ENCODE measurements at places on chromosomes 1 and 21. TPM values are rescaled to one million over a fixed set of nuclear protein-coding genes. Genes with fewer than 3 reads are reported as not detected.

GRCh38 chr1:68644504-68644903 lies 147.6 kb upstream of the DEPDC1 start:
- H3K27me3 ChIP-seq: no peaks in the 10 kb centered on the region
- no peaks in the 10 kb centered on the region for H3K36me3 ChIP-seq
- no peak overlapping the region for H3K4me3 ChIP-seq
- DNase-seq: no peak

- no peaks in the 10 kb centered on the region for H3K4me1 ChIP-seq
- no peak overlapping the region for H3K27ac ChIP-seq
Measured at GRCh38 chr1:62180639-62181038, 14.0 kb upstream of the L1TD1 start.

DNA sequence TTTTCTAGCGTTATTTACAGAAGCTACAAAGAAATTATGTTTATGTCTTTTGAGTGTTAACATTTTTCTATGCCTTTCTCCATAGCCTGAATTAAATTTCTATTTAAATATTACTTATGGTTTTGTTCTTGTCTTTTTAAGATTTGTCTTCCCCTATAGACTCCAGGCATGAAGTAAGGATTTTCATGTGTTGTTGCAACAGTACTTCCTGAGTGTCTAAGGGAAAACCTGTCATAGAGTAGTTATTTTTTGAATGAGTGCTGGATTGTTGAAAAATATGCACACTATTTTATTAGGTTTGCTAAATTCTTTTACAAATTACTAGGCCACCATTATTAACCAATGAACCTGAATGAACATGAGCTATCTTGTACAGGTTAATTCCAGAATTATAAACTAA lies 27.1 kb downstream of the SAMSN1 start:
- no peak overlapping the region for H3K27ac ChIP-seq
- DNase-seq: no peak

C1orf21 gene
- 49.4 TPM for total RNA-seq

DNA sequence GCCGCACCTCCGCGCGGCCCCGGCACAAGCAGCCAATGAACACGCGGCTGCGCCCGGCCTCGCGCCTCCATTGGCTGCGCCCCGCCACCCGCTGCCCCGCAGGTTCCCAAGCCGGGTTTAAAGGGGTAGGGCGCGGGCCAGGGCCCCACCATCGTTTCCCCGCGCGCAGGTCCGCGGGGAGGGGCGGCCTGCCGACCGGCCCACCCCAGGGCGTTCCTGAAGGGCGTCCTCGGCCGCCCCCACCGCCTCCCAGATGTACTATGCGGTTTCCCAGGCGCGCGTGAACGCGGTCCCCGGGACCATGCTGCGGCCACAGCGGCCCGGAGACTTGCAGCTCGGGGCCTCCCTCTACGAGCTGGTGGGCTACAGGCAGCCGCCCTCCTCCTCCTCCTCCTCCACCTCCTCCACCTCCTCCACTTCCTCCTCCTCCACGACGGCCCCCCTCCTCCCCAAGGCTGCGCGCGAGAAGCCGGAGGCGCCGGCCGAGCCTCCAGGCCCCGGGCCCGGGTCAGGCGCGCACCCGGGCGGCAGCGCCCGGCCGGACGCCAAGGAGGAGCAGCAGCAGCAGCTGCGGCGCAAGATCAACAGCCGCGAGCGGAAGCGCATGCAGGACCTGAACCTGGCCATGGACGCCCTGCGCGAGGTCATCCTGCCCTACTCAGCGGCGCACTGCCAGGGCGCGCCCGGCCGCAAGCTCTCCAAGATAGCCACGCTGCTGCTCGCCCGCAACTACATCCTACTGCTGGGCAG lies at the start of gene OLIG1:
OLIG1 (plus strand) TSS at position 148 of the 750 bp plus-strand sequence; CDS start at position 254, 106 bp downstream.
- H3K27me3 ChIP-seq: no peaks in the 10 kb centered on the region
- peaks cover 28% of the 10 kb centered on the region for H3K4me1 ChIP-seq
- no peaks in the 10 kb centered on the region for H3K36me3 ChIP-seq
- no peak for DNase-seq
- peak within 1 kb of the TSS; percentile 44 for H3K4me3 ChIP-seq

GRCh38 chr1:26848941-26849774 lies 13.8 kb upstream of the SFN start:
- peak overlapping the region; percentile 69 for H3K27ac ChIP-seq
- no peak for DNase-seq
- peaks cover 27% of the 10 kb centered on the region for H3K4me1 ChIP-seq
- no peaks in the 10 kb centered on the region for H3K27me3 ChIP-seq

DNA sequence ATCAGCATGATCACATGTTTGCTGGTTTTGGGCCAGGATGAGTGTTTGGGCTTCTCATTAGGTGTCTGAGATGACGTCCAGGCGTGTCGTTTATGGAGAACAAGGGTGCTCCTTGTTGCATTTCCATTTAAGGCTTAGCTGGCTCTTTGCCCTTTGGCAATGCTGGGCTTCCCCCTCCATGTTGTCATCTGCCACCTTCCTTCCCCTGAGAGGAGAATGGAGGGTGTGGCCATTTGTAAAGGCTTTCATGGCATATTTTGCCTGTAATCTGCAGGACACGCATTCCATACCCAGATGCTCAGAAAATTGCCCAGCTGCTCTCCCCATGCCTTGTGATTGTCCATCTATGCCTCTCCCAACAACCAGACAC lies 27.7 kb downstream of the PKP1 start:
- H3K27me3 ChIP-seq: no peaks in the 10 kb centered on the region
- no peak overlapping the region for H3K4me3 ChIP-seq
- no peaks in the 10 kb centered on the region for H3K36me3 ChIP-seq
- no peak for DNase-seq
- peaks cover 44% of the 10 kb centered on the region for H3K4me1 ChIP-seq

TRIM67 gene
- under 0.01 TPM for total RNA-seq

DNA sequence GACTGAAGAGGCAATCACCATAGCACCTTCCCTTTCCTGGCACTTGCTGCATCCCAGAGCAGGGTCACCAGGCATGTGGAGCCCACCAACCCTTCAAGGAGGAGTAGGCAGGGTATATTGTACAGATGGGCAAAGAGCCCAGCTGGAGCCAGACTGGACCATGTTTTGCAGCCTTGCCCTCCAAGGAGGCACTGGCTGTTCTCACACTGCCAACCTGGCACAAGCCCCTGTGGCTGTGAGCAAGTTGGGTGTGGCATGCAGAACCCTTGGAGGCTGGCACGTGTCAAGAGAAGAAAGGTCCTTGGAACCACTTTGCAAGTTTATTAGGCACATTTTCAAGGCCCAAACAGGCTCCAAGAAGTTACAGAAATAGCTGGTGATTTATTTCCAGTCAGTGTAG lies 146.4 kb downstream of the FOXD2 start:
- H3K27ac ChIP-seq: no peak overlapping the region
- H3K27me3 ChIP-seq: no peaks in the 10 kb centered on the region
- H3K4me1 ChIP-seq: peaks cover 6% of the 10 kb centered on the region
- no peak for DNase-seq

DNA sequence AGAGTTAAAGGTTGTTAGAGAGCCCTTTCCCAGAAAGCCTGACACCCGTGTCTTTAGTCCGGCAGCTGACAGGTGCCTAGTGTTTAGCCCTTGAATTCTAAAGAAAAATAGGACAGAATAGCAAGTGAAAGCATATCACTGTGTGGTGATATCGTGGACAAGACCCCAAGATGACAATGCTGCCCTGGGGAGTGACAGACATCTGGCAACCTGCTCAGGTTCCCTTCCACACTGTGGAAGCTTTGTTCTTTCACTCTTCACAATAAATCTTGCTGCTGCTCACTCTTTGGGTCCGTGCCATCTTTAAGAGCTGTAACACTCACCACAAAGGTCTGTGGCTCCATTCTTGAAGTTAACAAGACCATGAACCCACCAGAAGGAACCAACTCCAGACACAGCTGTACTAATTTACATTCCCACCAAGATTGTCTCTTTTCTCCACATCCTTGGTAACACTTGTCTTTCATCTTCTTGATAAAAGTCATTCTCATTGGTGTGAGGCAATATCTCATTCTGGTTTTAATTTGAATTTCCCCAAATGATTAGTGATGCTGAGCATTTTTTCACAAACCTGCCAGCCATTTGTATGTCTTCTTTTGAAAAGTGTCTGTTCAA lies 107.6 kb upstream of the SGIP1 start:
- no peak for DNase-seq
- H3K27me3 ChIP-seq: no peaks in the 10 kb centered on the region
- no peaks in the 10 kb centered on the region for H3K4me1 ChIP-seq
- no peak overlapping the region for H3K4me3 ChIP-seq

ADGRL4 gene
- total RNA-seq: 34.9 TPM

DNA sequence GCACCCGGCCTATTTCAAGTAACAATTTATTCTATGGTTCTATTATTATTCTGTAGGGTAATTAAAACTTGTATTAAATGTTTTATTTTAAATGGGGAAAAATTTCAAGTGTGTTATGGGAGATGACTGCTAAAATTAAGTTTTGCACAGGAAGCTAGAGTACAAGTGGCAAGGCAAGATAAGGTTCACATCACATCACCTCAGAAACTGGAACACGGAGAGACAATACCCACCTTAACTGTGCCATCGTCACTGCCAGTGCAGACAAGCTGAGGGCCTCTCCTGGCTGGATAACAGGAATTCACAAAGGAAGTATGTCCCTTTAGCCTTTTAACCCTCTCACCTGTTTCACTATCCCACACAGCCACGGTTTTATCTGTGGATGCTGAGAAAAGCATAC lies 7.6 kb downstream of the SNRNP40 start:
- H3K27me3 ChIP-seq: no peaks in the 10 kb centered on the region
- no peak overlapping the region for H3K4me3 ChIP-seq
- no peaks in the 10 kb centered on the region for H3K4me1 ChIP-seq
- no peak overlapping the region for H3K27ac ChIP-seq
- no peak for DNase-seq
- peaks cover 36% of the 10 kb centered on the region for H3K36me3 ChIP-seq

KIF26B gene
- 0.83 TPM for total RNA-seq

GRCh38 chr1:177230228-177231016 lies 59.7 kb downstream of the BRINP2 start:
- H3K36me3 ChIP-seq: no peaks in the 10 kb centered on the region
- H3K27me3 ChIP-seq: no peaks in the 10 kb centered on the region
- DNase-seq: no peak
- no peak overlapping the region for H3K27ac ChIP-seq
- H3K4me1 ChIP-seq: no peaks in the 10 kb centered on the region

DNA sequence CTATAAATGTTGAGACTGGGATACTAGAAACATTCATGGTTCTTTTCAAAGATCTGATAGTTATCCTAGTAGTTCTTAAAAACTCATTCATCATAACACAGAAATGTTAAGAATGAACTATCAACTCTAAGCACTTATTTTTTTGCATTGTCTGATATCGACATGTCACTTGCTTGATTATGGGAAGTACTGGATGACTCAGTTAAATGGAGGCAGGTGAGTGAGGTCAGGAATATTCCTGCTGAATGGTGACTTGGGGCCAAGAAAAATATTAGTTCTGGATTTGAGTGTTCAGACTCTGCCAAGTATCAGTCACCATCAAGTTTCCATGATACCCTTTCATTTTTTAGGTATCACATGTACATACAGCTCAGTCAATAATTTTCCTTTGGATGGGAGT lies 63.6 kb downstream of the NEK7 start:
- no peaks in the 10 kb centered on the region for H3K36me3 ChIP-seq
- no peaks in the 10 kb centered on the region for H3K27me3 ChIP-seq
- H3K4me3 ChIP-seq: no peak overlapping the region

DNA sequence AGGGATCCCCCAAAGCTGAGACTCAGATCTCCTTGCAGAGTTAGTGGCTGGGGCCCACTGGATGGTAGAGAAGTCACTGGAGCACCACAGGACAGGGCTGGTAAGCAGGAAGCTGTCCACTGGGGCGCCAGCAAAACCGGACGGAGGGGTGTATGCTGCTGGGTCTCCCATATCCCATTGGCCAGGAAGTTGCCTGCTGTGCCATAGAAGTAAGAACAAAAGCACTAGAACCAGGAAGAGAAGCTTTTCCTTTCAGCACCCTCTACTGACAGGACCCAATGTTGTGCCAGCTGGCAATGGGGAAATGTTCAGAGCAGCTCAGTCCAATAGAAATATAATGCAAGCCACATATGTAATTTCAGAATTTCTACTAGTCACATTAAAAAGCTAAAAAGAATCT lies 146.6 kb downstream of the SPATA46 start:
- H3K36me3 ChIP-seq: no peaks in the 10 kb centered on the region
- DNase-seq: no peak
- peaks cover 4% of the 10 kb centered on the region for H3K4me1 ChIP-seq
- H3K27ac ChIP-seq: no peak overlapping the region
- no peak overlapping the region for H3K4me3 ChIP-seq

DNA sequence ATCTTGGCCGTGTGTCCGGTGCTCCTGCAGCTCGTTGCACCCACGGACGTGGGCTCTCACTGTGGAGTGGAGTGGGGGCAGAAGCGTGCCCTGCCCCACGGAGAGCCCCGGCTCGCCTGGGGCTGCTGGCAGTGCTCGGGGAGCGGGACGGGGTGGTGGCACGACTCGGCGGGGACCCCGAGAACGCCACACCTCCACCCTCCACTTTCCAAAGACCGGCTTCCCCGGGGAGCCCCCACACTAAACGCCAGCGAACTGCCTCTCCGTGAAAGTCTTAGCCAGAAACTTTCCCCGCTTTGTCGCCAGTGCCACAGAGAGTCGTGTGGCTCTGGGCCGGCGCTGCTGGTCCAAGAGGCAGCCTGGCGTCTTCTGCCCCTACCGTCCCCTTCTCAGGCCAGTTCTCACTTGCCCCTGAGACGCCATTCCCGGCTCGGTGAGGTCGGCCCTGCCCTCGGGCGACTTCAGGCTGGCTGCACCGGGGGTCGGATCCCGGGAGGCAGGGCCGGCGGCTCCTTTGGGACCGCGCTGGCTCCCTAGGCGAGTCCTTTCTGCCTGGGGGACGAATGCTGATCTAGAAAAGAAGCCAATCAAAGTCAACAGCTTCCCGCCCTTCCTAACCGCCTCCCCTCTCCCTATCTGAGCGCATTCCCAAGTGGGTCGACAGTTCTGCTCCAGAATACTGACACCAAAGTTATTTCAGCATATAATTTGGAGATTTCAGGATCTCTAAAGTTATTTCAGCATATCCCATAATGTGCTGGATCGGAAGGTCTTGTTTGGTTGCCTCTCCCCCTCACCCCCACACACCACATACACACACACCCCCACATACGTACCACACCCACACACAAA lies 2.6 kb upstream of the SAMD13 start:
- no peak for DNase-seq
- H3K4me1 ChIP-seq: peaks cover 55% of the 10 kb centered on the region
- peak overlapping the region; percentile 84 for H3K27ac ChIP-seq
- no peaks in the 10 kb centered on the region for H3K36me3 ChIP-seq
- H3K4me3 ChIP-seq: peak overlapping the region; percentile 70

DNA sequence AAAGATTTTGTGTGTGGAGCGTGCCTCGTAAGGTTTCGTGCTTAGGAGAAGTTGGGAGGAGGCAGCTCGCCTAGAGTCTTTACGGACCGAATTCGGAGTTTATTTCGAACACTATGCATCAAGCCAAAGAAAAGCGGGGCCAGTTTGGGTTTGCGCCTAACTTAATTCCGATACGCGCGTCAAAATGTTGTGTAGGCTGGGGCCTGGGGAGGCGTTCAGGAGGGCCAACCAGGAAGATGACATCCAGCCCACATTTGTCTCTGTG lies 6.4 kb downstream of the FOXD2 start:
- peaks cover 68% of the 10 kb centered on the region for H3K27me3 ChIP-seq
- H3K27ac ChIP-seq: no peak overlapping the region
